SK-N-MC (cell line): ENCODE measurements at places on chromosomes 7 and 10.

DNA sequence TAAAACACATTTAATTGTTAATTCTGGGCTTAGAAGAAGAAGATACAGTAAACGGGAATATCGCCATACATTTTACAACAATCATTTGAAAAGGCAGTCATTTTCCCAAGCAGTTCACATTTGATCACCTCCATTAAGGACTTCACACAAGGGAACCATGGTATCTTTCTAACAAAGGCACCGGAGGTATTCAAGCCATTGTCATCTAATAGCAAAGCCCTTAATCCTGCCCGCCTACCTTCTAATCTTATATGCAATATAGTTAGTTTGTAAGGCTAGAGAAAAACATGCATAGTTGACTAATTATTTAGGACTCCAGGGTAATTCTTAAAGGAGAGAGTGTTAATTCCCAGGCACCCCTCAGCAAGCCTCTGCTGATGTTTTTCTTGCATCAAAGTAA, 83.1 kb downstream of the MRPL32 start:
- no peak for DNase-seq

- no peak for DNase-seq
Measured at GRCh38 chr10:118047157-118047719, 497 bp upstream of the RAB11FIP2 start.

DNA sequence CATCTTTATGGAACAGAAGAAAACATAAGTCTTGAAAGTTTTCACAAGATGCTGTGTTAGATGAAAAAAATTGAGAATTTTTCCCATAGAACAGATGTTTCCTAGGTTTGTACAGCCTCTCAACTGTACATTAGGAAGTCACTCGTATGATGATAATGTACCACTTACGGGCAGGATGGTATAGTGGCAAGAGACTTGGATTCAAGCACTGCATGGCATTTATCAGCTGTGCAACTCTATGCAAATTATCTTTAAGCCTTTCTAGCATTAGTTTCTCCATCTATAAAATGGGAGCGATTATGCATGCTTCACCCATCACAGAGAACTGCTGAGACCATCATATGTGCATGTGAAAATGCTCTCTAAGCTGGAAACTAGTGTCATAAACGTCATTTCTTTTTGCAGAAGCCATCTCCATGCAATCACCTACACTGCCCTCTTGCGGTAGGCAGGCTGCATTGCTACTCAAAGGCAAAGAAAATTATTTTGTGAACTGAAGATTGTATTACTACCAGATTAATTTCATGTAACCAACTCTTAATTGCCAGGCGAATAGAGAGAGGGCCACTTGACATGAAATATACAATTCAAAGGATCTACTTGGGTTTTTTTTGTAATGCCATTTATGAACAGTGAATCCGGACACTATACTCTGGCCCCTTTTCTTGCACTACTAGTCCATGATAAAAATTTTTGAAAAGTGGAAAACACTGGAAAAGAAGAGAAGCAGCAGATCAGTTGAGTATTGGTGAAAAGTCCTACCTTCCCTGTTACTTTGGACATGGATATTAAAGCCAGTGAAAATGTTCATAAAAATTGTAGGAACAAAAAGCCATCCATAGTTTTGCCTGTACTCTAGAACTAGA, 102.3 kb downstream of the JAZF1 start:
- no peak for DNase-seq

DNA sequence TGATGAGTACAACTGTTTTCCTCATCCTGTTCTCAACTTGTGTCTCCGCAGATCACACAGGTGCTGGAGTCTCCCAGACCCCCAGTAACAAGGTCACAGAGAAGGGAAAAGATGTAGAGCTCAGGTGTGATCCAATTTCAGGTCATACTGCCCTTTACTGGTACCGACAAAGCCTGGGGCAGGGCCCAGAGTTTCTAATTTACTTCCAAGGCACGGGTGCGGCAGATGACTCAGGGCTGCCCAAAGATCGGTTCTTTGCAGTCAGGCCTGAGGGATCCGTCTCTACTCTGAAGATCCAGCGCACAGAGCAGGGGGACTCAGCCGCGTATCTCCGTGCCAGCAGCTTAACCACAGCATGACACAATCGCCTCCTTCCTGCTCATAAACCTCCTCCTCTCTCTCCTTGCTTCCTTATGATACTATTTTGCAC, 126.7 kb upstream of the PRSS58 start:
- DNase-seq: no peak

- DNase-seq: no peak
Measured at GRCh38 chr7:27885652-27886051, 145.7 kb downstream of the TAX1BP1 start.

DNA sequence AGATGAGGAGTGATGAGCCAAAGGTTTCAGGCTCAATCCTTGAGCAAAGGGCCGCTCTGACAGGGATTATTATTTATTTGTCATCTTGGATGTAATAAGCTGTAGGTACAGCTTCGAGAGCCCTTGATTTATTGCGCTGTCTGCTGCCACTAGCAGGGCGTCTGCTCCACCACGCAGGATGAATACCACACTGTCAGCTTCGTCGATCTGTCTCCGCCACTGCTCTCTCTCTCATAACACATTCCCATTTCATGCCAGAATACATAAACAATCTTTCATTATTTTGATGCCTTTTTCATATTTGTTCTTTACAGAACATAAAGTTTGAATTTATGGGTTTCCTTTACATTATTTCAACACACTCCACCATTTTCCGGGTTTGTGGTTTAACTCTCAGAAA, 276.6 kb downstream of the LRMDA start:
- DNase-seq: no peak

DNA sequence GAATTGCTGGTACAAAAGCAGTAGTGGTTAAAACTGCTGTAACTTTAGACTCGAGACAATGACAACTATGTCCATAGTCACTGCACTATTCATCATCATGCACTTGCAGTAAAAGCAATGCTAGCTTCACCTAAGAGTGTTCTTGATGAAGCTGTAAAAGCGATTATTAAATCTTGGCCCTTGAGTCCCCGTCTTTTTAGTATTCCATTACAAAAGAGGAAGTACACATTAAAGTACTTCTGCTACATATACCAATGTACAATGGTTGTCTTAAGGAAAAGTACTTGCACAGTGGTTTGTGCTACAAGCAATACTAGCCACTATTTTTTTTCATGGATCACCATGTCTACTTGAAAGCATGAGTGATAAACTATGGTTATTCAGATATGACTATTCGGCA, 78.3 kb downstream of the ATAD1 start:
- no peak for DNase-seq

DNA sequence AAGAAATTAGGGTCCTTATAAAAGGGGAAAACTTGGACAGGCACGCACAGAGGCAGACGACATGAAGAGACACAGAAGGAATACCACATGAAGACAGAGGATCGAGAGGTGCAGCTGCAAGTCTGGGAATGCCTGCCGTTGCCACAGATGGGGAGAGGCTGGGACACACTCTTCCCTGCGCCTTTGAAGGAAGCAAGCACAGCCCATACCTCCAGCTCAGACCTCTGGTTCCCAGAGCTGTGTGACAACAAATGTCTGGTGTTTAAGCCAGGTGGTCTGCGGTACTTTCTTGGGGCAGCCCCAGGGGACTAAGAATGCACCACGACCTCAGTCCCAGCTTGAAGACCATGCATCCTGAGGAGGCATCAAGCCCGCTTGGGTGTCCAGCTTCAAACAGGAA, 18.3 kb downstream of the INSIG1 start:
- no peak for DNase-seq

GRCh38 chr7:79512261-79512660, 58.8 kb upstream of the MAGI2 start:
- DNase-seq: no peak

- DNase-seq: no peak
Measured at GRCh38 chr10:132420981-132421846, 24.2 kb downstream of the PWWP2B start.

GRCh38 chr7:31327071-31327470, 13.5 kb downstream of the NEUROD6 start:
- DNase-seq: no peak

DNA sequence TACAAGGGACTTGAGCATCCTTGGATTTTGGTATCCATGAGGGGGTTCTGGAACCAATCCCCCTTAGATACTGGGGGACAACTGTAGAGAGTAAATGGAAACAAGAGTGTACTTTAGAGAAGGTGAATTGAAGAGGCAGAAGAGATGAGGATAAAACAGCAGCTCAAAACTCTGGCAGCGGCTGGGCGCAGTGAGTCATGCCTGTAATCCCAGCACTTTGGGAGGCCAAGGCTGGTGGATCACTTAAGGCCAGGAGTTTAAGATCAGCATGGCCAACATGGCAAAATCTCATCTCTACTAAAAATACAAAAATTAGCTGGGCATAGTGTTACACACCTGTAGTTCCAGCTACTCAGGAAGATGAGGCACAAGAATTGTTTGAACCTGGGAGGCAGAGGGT, 218.7 kb downstream of the GALNT17 start:
- DNase-seq: no peak

DNA sequence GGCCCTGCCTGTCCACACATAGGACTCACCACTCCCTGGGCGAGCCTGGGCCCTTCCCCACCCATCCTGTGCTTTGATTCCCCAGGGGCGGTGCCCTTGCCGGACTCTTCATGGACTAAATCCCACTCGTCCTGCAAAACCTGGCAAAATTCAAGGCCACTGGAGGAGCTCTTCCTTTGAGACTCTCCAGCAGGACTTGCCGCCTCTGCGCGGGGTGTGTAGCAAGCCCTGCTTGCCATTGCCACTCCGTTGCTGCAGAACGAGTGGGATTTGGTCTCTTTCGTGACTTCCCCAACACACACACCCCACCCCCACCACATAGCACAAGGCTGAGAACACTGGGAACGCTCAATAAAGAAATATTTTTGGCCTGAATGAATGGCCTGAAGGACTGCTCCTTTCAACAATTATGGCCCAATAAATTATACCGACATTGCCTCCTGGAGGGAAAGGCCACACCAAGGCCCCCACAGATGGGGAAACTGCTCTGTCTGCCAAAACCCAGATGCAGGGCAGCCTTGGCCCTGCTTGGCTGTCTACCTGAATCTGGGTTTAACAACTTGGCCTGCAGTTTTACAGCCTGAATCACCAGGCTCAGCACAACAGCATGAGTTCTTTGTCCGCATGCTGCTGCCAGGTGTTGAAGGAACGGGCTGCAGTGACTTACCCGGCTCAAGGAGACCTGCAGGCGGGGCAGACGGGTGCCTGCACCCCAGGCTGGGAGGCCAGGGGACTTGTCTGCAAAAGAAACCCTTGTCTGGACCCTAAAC, 72.8 kb upstream of the KAT6B start:
- no peak for DNase-seq
